NCI-H2171 treated with DMSO at 0.1 percent for 48 hours (cell line): ENCODE measurements at places on chromosomes 4 and X.

DNA sequence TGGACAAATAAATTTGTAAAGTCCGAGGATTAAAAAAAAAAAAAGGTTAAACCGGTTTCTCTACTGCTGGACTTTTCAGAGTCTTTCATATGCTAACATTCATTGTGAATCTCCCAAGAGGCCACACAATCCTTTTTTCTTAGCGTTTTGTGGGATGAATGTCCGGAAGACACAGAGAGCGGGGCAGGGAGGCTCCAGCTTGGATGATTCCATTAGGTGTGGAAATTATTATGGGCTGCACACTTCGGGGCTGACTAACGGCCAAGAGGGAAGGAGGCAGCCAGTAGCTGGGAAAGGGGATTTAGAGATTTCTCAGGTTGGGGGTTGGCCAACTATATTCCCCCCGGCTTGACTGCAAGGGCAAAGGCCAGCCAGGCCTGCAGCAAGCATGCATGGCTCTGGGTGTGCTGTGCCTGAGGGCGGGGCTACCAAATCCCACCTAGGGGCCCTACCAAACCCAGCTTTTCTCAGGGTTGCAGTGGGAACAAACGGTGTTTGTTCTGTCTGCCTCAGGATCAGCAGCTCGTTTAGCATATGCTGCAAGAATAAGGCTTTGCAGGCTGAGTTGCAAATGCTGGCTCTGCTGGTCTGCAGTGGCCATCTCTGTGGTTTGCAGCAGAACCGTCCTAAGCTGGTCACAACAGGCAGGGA, 28.6 kb downstream of the NYX start:
- DNase-seq = no peak

DNA sequence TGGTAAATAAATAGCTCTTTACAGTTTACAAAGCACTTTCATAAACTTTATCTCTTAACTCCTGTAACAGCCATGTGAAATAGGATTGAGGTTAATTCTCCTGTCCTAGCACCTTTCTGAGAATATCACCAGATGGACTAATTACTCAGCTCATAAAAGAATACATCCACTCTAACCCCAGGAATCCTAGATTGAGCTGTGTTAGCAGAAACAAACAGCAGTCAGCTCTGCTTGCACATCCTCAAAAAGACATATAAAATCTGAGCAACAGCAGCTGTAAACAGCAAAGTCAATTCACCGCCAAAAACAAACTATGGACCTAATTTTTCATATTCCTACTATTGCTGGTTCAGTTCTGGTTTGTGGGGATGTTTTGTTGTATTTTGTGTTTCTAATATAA, 182.8 kb downstream of the QDPR start:
- DNase-seq = no peak

DNA sequence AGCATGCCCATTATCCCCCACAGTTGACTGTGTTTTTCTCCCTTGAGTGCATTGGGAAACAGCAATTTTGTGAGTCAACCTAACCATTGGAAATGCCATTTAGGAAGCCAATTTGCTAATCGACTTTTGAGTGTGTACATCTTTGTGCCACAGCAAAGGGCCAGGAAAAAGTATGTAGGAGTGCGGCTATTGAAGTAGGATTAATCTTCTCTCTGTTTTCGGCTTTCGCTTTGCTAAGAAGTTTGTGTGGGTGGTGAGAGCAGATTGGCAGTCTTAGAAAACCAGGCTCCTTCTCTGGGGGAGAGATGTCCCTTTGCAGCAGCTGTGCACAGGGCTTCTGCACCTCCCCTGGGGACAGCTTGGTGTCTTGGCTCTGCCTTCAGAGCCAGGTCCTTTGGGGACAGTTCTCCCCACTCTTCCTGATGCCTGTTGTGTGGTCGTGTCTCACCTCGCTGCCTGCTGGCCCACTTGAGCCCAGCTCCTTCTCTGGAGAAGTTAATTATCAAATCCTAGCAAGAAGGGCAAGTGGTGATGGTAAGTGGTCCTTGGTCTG, 74.5 kb downstream of the GEMIN8 start:
- no peak for DNase-seq

DNA sequence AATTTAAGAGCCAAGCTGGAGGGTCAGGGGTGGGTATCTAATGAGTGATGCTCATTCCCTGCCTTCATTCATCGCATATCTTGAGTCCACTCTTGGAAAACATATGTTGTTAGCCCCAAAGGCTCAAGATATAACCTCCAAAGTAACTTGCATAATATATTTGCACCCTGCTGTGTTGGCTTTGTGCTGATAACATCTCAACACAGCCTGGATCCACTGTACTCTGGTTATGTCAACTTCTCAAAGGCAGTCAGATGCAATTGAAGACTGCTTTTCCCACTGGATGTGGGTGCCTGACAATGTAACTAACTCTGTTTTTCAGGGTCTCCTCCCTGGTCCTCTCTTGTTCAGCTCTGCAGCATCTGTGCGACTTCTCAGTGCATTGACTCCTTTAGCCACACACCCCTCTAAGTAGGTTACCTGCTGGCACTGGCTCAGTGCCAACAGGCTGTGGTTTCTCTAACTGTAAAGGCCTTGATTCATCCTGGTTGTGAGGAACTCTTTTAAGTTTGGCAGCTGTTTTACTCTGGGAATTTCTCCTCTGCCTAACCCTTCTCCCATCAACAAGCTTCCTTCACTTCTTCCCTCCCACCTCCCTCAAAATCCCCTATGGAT, 28.1 kb downstream of the SLC16A2 start:
- DNase-seq = peak; percentile 61

- no peak for DNase-seq
Observed at GRCh38 chr4:152937336-152938236, 1.5 kb downstream of the FHDC1 start.

GRCh38 chr4:8317474-8317873, 47.9 kb downstream of the HTRA3 start:
- no peak for DNase-seq

DNA sequence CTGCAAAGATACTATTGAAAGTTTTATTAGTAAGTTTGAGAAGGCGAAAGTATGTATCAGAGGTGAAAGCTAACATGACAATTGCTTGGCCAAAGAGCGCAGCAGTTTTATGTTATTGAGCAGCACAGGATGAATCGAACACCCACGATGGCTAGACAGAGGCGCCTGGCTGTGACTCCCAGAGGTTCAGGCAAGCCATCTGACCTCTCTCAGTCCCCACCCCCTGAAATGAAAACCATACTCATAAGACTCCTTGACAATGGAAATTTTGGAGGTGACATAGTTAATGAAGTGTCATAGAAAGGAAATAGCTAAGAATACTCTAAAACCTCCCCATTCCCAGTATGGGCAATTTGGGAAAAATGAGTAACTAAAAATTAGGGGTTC, 70.6 kb downstream of the MGST2 start:
- DNase-seq = no peak

DNA sequence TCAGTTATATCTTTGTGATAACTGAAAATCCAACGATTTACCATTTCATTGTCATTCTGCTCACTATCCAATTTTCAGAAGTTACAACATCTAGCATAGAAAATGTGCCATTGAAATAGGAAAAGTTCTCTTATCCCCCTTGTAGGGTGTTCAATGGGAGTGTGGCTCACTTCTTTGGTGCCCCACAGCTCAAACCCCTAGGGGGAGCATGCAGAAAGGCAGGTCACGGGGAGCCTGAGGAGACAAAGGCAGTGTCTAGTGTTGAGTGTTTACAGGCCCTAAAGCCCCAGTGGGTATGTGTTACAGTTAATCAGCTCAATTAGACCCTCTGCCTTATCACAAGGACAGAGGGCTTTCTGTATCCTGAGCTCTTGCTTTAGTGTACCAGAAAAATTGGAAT, 243.4 kb upstream of the GRID2 start:
- no peak for DNase-seq

DNA sequence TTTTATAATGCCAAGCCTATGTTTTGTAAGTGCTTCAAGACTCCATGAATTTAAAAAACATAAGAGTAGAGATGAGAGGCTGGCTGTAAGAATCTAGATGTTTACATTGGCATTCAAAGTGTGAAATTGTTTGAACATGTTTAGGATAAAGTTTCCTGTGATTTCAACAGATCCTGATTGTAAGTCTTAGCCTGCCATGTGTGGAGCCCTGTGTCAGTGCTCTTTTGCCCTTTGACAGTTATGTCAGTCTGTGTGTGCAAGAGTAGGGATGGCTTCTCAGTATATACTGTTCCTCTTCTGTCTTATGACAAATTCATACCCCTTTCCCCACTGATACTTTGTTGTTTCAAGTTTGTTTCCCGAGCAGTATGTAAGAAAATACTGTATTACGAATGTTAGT, 68.2 kb downstream of the USP9X start:
- DNase-seq = no peak

DNA sequence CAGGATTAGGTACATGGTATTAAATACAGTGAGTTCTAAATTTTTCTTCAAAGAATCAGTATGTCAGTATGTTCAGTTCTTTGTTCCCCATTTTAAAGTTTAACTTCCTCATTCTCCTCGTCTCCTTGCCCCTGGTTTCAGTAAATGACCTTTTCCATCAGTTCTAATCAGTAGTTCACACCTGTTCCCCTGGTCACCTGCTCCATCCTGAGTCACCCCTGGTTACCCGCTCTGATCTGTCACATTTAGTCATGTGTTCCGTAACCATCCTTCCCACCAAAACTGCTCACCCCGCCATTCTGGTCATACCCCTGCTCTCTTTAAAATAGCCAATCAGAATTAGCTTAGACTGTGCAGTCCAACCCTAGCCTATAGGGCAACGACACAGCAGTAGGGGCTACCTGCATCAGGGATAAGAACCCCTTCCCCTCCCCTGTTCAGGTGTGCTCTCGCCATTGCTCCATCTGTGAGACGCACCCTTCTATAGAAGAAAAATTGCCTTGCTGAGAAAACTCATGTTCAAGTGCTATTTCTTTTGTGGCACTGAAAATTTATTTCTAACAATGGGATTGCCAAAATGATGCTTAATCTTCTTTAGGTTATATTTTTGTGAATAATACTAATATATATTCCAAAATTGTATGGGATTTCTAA, 181.3 kb downstream of the OR13H1 start:
- no peak for DNase-seq

- DNase-seq = no peak
Observed at GRCh38 chrX:112785344-112785743, 55.3 kb downstream of the AMOT start.

DNA sequence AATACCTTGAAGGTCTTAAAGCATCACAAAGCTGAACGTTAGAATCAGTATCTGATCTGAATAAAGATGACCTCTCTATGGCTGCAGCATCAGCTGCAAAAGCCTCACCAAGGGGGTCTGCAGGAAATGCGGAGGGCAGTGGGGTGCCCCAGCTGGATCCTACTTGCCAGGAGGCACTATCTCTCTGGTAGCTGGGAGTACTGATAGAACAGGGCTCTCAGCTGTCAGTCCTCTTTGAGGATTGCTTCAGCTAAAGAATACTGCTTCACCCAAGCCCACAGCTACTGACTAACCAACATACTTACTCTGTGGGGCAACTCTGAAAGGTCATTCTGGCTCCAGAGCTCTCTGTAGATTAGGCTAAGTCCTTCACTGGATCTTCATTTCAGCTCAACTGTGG, 112.5 kb upstream of the ZFP42 start:
- no peak for DNase-seq

DNA sequence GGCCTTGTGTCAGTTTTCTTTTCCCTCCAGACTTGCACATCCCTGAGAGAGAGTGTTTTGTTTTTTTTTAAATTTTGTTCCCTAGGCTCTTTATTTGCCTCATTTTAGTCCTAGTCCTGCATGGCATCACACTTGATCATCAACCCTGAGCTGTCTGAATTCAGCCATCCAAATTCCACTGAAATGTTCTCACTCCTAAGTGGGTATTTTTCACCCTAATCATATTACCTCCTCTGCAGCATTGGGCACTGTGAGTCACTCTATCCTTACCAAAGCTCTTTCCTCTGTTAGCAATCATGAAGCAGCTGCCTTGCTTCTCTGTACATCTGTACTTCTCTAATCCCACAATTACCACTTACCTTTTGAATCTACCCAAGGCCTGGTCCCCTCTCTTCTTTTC, 356.6 kb upstream of the MAGEB2 start:
- DNase-seq = no peak

GRCh38 chrX:39497702-39498265, 600.0 kb downstream of the BCOR start:
- DNase-seq = peak; percentile 87

GRCh38 chr4:129903861-129904260, 807.9 kb downstream of the C4orf33 start:
- no peak for DNase-seq

- DNase-seq = peak; percentile 84
Observed at GRCh38 chrX:149938881-149939654, 777 bp upstream of the EOLA2 start.

GRCh38 chr4:167622481-167623240, 388.4 kb upstream of the SPOCK3 start:
- no peak for DNase-seq
